ENCODE measurements at places on chromosomes 1 and 21.

GRCh38 chr1:7043191-7043549 lies 257.9 kb downstream of the CAMTA1 start:
- DNase-seq = no peak

DNA sequence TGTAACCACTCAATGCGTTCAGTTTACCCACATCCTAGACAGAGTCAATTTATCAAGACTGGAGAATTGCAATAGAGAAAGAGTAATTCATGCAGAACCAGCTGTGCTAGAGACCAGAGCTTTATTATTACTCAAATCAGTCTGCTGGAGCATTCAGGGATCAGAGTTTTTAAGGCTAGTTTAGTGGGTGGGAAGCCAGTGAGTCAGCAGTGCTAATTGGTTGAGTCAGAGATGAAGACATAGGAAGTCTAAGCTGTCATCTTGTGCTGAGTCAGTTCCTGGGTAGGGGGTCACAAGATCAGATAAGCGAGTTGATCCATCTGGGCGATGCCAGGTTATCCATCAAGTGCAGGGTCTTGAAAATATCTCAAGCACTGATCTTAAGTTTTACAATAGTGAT lies 499.6 kb downstream of the MRPL39 start:
- DNase-seq = no peak

DNA sequence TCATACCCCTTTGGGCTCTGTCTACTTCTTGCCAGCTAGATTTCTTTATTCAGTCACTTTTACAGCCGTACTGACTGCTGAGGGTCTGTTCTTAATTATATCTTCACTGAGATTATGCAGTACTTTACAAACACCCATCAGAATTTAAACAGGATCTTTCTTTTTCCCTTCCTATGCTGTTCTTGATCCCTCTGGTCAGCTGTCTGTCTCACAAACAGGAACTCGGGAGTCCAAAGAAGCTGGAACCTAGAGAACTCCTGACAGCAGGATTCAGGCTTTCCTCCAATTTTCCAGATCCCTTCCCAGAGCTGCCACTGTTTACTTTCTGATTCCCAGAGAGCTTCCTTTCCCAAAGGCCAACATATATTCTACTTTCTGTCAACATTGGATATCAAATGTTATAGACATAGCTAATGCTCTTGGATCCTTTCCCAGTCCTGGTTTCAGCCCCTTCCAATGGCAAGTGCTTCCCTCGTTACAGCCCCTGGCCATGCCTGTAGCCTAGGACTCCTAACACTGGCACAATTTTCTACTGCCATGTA lies 59.5 kb downstream of the ATP2B4 start:
- DNase-seq = no peak

GRCh38 chr1:5811419-5811818 lies 180.8 kb downstream of the NPHP4 start:
- no peak for DNase-seq

GRCh38 chr1:79787631-79788030 lies 781.1 kb upstream of the ADGRL4 start:
- no peak for DNase-seq

GRCh38 chr1:6905790-6906189 lies 120.5 kb downstream of the CAMTA1 start:
- DNase-seq = no peak

DNA sequence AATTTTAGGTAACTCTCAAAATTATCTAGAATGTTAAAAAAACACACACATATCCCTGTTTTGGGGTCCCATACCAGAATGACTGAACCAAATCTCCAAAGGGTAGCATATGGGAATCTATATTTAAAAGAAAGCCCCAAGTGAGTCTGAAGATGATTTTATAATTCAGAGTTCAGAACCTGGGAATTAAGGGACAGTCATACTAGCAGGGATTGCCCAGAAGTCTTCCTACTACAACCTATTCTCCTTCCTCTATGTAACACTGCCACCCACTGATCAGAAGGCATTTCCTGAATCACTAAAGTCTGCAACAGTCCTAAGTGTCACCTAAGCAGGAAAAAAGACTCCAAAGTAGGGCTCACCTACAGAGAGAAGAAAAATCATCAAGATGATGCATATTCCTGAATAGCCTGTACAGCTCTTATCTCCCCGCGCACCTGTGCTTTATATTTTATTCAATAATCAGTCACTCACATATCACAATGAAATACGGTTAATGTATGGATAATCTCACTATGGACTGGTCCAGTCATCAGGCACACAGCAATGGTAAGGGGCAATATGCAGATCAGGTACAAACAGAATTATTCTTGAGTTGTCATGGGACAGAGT lies 4.9 kb downstream of the RGS1 start:
- peak; percentile 51 for DNase-seq

DNA sequence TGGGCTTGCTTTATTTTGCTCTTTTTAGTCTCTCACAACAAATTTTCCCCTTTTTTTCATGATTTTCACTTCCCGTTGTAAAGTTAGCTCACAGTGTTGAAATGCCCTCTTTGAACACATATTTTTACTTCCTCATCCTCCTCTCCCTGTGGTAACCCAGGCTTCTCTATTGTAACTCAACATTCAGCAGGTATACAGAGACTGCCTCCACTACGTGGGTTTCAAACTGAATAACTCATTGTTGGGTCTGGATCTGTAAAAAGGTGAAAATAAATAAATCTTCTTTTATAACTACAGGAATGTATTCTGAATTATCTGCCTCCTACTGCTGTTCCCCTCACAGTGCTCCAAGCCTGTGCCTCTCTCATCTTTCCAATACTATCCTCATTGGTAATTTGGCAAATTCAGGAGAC lies 166.4 kb downstream of the RUNX1 start:
- no peak for DNase-seq

DNA sequence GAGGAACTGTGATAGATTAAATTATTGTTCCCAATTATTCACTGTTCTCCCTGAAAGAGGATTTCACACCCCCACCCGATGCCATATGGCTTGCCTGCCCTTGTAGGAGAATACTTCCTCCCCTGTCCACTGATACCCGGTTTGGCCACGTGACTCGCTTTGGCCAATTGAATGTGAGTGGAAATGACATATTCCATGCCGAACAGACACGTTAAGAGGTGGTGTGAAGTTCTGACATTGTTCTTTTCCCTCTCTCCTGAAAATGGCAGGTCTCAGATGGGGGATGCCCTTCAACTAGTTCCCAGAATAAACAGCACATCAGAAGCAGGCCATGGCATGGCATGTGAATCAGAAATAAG lies 5.3 kb downstream of the STUM start:
- DNase-seq = no peak

GRCh38 chr1:117892512-117892911 lies 36.9 kb downstream of the GDAP2 start:
- DNase-seq = no peak

- DNase-seq = no peak
These were observed 2.5 kb upstream of the GJC2 start for GRCh38 chr1:228147151-228147693.

GRCh38 chr1:20728371-20729154 lies 3.9 kb downstream of the SH2D5 start:
- no peak for DNase-seq

- DNase-seq = no peak
These were observed 104.5 kb downstream of the NGF start for GRCh38 chr1:115233598-115233997.

DNA sequence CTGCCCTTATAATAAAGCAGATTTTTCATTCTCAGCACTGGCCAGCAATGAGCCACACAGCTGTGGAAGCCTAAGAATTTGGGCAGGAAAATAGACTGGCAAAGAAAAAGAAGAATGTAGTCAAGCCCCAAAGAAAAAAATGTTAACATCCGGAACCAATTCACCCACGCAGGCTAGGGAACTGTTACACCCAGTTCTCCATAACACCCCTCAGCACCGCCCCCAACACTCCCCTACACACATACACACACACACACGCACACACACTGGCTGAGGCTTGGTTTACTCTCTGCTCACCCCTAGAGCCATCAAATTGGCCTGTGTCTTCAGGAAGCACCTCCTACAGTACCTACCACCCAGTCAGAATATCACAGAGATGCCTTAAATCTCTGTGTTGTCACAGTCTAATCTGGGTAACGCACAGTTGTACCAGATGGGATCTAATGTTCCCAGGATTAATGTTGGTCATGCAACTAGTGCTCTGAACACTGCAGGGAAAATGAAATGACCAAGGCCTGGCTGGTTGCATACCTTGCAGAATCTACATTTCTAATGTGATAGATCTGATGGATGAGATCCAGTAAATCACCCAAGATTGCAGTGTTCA lies 14.5 kb downstream of the TBX15 start:
- DNase-seq = no peak

- DNase-seq = no peak
These were observed 38.2 kb downstream of the CRYAA start for GRCh38 chr21:43207043-43207315.
